ENCODE measurements at places on chromosomes 2 and 18.

GRCh38 chr2:82780050-82780449, 1679.0 kb downstream of the SUCLG1 start:
- H3K36me3 ChIP-seq = no peaks in the 10 kb centered on the region
- H3K27ac ChIP-seq = no peak overlapping the region
- ATAC-seq = no peak
- H3K4me3 ChIP-seq = no peak overlapping the region

DNA sequence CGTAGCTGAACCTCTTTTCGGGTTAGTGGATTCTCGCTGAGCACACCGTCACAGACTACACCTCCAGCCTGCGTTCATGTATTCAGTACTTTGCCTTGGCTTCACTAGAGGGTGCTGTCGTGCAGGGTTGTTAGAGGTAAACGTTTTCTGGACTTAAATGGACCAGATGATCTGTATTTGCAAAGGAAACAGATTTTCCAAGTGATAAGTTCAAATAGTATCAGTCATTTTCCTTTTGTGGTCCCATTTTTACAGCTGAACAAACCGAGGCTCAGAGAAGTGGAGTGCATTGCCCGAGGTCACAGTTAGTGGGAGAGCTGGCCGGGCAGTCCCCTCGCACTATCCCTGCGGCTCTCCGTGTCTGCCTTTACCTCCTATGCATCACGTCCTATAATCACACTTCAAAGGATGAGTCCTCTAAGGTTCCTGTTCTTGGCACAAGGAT, 125.9 kb downstream of the MAP4K4 start:
- peaks cover 38% of the 10 kb centered on the region for H3K36me3 ChIP-seq
- H3K27me3 ChIP-seq = no peaks in the 10 kb centered on the region
- peaks cover 44% of the 10 kb centered on the region for H3K4me1 ChIP-seq
- H3K4me3 ChIP-seq = peak overlapping the region; percentile 65
- ATAC-seq = peak; percentile 73

GRCh38 chr2:44620189-44620990, 258.6 kb downstream of the CAMKMT start:
- no peak overlapping the region for H3K4me3 ChIP-seq
- no peaks in the 10 kb centered on the region for H3K4me1 ChIP-seq
- no peak for ATAC-seq
- H3K27ac ChIP-seq = no peak overlapping the region

DNA sequence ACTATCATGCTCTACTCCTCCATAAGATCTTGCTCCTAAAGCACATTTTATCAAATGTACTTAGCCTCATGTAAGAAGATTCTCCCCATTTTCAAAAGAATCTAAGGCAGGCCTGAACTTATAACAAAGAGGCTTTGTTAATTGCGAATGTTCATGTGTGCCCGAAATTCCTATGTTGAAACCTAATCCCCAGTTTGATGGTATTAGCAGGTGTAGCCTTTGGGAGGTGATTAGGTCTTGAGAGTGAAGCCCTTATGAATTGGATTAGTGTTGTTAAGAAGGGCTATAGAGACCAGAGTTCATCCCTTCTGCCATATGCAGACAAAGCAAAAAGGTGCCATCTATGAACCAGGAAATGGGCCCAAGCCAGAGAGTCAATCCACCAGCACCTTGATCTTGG, 234.5 kb downstream of the PAX3 start:
- no peak for ATAC-seq
- peaks cover 10% of the 10 kb centered on the region for H3K27me3 ChIP-seq
- no peaks in the 10 kb centered on the region for H3K4me1 ChIP-seq
- no peaks in the 10 kb centered on the region for H3K36me3 ChIP-seq

GRCh38 chr2:216732334-216732733, 37.0 kb upstream of the IGFBP5 start:
- H3K27ac ChIP-seq = no peak overlapping the region
- ATAC-seq = no peak
- H3K4me1 ChIP-seq = no peaks in the 10 kb centered on the region
- H3K27me3 ChIP-seq = peaks cover 10% of the 10 kb centered on the region
- H3K4me3 ChIP-seq = no peak overlapping the region

- no peaks in the 10 kb centered on the region for H3K36me3 ChIP-seq
- H3K4me1 ChIP-seq = no peaks in the 10 kb centered on the region
- peaks cover 18% of the 10 kb centered on the region for H3K27me3 ChIP-seq
- H3K4me3 ChIP-seq = no peak overlapping the region
- H3K27ac ChIP-seq = no peak overlapping the region
- no peak for ATAC-seq
Observed at GRCh38 chr2:71749671-71750101, 296.3 kb downstream of the DYSF start.

- no peak for ATAC-seq
- H3K4me1 ChIP-seq = no peaks in the 10 kb centered on the region
- no peak overlapping the region for H3K27ac ChIP-seq
- peaks cover 9% of the 10 kb centered on the region for H3K27me3 ChIP-seq
Observed at GRCh38 chr2:151306621-151307020, 17.2 kb upstream of the NMI start.

DNA sequence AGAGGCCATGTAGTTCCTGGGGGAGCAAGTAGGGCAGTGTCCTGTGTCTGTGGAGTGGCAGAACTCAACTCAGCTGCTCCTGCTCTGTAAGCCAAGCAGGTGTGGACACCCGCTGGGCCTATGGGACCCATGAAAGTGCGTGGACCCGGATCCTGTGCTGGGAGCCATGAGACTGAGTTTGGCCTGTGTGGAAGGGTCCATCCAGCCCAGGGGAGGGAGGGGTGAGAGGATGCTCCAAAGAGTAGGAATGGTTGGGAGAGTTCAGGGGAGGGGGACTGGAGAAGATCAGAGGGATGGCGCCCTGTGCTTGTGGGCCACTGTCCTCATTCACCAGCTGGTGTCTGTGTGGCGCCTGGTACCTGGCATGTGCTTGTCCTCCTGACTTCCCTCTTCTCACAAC, 226.4 kb upstream of the HS6ST1 start:
- no peak for ATAC-seq
- no peak overlapping the region for H3K4me3 ChIP-seq
- H3K36me3 ChIP-seq = no peaks in the 10 kb centered on the region
- H3K27me3 ChIP-seq = peaks cover 11% of the 10 kb centered on the region

GRCh38 chr2:238087211-238087610, 12.9 kb upstream of the ESPNL start:
- peaks cover 76% of the 10 kb centered on the region for H3K36me3 ChIP-seq
- H3K27me3 ChIP-seq = no peaks in the 10 kb centered on the region
- H3K27ac ChIP-seq = peak overlapping the region; percentile 32
- H3K4me1 ChIP-seq = no peaks in the 10 kb centered on the region

DNA sequence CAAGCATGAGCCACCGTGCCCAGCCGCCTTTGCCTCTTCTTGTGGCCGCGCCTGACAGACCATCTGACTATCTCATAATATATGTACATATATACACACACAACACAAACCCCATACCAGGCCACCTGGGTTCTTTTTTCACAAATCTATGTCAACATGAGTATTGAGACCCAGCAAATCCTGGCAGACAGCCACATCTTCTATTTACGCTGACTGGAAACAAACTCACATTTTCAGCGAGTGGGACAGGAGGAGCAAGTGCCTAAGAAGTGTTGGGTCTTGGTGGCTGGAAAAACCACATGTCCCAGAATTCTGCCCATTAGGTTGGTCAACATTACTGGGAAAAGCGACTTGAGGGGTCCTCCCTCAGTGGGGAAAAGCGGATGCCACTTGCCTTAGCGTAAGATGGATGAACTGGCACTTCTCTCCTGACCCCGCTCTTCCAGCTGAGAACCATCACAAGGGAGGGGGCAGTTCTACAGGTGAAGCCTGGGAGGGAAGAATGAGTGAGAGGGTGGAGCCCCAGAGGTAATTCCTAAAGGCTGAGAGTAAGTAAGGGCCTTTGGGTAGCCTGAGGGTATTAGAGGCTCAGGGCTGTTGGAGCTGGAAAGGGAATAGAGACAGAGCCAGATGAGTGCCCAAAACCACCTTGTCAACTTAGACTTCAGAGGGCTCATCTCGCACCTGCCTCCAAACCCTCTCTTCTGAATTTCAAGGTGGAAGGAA, 1.9 kb downstream of the SCYGR3 start:
- H3K4me3 ChIP-seq = no peak overlapping the region
- H3K36me3 ChIP-seq = no peaks in the 10 kb centered on the region
- no peak overlapping the region for H3K27ac ChIP-seq

- no peak for ATAC-seq
- no peak overlapping the region for H3K27ac ChIP-seq
- no peak overlapping the region for H3K4me3 ChIP-seq
- H3K4me1 ChIP-seq = no peaks in the 10 kb centered on the region
- H3K36me3 ChIP-seq = no peaks in the 10 kb centered on the region
- H3K27me3 ChIP-seq = peaks cover 8% of the 10 kb centered on the region
Observed at GRCh38 chr2:169286624-169287231, 75.6 kb downstream of the LRP2 start.

DNA sequence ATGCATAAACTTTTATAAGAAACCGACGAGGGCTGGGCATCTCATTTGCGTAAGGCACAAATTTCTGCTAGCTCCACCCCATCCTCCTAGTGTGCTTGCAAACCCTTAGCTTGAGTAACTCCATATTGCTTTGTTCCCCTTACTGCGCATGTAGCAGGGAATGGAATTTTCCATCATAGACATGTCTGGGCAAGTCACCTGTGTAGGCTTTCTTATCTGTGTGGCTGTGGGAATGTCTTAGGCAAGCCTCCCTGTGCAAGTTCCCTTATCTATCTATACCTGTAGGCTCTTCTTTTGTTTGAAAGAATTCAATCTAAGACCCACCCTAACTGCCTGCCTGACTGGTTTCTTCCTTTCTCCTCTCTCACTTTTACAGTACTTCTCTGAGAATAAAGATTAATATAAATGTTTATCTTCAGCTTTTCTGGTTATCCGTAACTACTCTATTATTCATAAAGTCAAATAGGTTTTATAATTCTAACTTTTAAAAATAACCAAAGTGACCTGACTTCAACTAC, 217.6 kb upstream of the FIGN start:
- no peaks in the 10 kb centered on the region for H3K27me3 ChIP-seq
- no peak overlapping the region for H3K4me3 ChIP-seq
- no peaks in the 10 kb centered on the region for H3K4me1 ChIP-seq
- no peak for ATAC-seq
- no peaks in the 10 kb centered on the region for H3K36me3 ChIP-seq
- no peak overlapping the region for H3K27ac ChIP-seq

GRCh38 chr2:99470957-99471356, 18.9 kb downstream of the REV1 start:
- H3K36me3 ChIP-seq = no peaks in the 10 kb centered on the region
- H3K4me3 ChIP-seq = no peak overlapping the region
- no peak overlapping the region for H3K27ac ChIP-seq
- H3K27me3 ChIP-seq = no peaks in the 10 kb centered on the region
- ATAC-seq = no peak

DNA sequence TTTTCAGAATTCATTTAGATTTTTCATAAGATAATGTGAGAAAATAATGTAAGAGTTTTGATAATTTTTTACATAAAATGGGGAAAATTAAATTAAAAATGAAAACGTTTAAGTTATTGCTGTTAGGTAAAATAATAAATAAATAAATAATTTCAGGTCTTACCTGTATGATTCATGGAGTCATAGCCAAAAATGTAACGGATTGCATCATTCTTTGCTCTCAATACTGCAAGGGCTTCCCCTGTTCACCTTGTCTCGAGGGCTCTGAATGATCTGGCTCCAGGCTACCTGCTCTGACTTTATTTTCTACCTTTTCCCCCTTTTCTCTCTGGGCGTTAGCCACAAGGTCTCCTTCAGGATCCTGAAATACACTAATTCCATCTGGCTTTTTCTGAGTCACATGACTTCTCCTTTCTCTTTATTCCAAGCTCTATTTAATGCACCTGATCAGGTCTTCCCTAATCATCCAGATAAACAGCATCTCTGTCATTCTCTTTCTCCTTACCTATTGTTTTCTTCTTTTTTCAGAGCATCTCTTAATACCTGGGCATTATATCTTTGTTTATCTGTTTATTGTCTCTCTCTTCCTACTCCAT, 30.0 kb upstream of the CFAP36 start:
- H3K27ac ChIP-seq = no peak overlapping the region
- no peak for ATAC-seq
- no peaks in the 10 kb centered on the region for H3K36me3 ChIP-seq
- no peak overlapping the region for H3K4me3 ChIP-seq

- no peaks in the 10 kb centered on the region for H3K36me3 ChIP-seq
- peak overlapping the region; percentile 96 for H3K27ac ChIP-seq
- H3K4me1 ChIP-seq = peaks cover 26% of the 10 kb centered on the region
- peak; percentile 84 for ATAC-seq
- peak overlapping the region; percentile 67 for H3K4me3 ChIP-seq
Observed at GRCh38 chr18:9066358-9066757, 36.1 kb upstream of the NDUFV2 start.

GRCh38 chr2:177604271-177605065, 211.9 kb downstream of the AGPS start:
- no peak overlapping the region for H3K27ac ChIP-seq
- H3K4me1 ChIP-seq = no peaks in the 10 kb centered on the region
- no peaks in the 10 kb centered on the region for H3K36me3 ChIP-seq
- ATAC-seq = no peak
- peaks cover 8% of the 10 kb centered on the region for H3K27me3 ChIP-seq
- H3K4me3 ChIP-seq = no peak overlapping the region

DNA sequence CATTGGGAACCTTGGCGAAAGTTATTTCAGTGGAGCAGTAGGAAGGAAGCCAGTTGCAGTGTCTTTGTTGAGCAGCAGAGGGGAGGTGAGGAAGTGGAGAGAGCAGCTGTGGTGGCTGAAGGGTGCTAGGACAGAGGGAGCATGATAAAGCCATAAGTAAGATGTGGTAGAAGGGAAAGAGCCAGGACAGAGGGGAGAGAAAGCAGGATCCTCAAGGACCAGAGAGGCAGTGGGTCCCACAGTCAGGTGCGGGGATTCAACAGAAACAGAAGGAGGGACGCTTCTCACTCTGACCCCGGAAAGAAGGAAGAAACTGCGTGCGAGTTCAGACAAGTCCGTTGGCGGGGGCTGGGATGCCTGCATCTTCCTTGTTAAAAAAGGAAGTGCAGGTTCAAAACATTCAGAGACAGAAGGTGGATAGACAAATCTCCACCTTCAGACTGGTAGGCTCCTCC, at the start of gene CXCR2:
CXCR2 (plus strand) TSS at position 403 of the 455 bp plus-strand sequence. CDS start 8,774 bp downstream, outside the sequence.
- H3K4me3 ChIP-seq = peak within 1 kb of the TSS; percentile 8
- H3K27ac ChIP-seq = no peak within 1 kb of the TSS
- peaks cover 3% of the 10 kb centered on the region for H3K4me1 ChIP-seq
- peaks cover 20% of the 10 kb centered on the region for H3K27me3 ChIP-seq
- ATAC-seq = no peak
- no peaks in the 10 kb centered on the region for H3K36me3 ChIP-seq

DNA sequence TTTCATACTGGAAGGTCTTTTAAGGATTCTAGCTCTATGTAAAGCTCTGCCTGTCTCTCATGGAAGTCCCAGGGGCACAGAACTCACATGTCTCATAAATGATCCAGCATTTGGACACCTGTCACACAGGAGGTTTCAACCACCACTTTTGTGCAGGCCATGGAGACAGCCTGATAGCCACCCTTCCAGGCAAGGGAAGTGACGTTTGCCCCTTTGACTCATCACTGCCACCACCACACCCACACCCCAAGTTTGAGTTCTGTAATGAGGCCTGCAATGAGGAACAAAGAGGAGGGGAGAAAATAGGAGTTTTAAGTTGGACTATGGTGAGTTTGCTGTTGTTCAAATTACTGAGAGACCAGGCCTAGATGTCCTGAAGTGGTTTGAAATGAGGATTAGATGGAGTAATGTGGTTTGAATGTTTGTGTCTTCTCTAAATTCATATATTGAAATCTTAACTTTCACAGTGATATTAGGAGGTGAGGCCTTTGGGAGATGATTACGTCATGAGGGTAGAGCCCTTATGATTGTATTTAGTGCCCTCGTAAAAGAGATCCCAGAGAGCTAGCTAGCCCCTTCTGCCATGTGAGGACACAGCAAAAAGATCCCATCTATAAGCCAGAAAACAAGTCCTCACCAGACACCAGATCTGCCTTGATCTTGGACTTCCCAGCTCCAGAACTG, 175.3 kb upstream of the EPHA4 start:
- no peaks in the 10 kb centered on the region for H3K36me3 ChIP-seq
- ATAC-seq = peak; percentile 78
- H3K4me1 ChIP-seq = no peaks in the 10 kb centered on the region
- no peak overlapping the region for H3K27ac ChIP-seq

All from activated T-helper 17 cell treated with anti-CD3 and anti-CD28 coated beads, Interleukin-2, amount 50 U/mL, for 72 hours (primary cell).